ENCODE measurements at places on chromosomes 11 and 22.

DNA sequence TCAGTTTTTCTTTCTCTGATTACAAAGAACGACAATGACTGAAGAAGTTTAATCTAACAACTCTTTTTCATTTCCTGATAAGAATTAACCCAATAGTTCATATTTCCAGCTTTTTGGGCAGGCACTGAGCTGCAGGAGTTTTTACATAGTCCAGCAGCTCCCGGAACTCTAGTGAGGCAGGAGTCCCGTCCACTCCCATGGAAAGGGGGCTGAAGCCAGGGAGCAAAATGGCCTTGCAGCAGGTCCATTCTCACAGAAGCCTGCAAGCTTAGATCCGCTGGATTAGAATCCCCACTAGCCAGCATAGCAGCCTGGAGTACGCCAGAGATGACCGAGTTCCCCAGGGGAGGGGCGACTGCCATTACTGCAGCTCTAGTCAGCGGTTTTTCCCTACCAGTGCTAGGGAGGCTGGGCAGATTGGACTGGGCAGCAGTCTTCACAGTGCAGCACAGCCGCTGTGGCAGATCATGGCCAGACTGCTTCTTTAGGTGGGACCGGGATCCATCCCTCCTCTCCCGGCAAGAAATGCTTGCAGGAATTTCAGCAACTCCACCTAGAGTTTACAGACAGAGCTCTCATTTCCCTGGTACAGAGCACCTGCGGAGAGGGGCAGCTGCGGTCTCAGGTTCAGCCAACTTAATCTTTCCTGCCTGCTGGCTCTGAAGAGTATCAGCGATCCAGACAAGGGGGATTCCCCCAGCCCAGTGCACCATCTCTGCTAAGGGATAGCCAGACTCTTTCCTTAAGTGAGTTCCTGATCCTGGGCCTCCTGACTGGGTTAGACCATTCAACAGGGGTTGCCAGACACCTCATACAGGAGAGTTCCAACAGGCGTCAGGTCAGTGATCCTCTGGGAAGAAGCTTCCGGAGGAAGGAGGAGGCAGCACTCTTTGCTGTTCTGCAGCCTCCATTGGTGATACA, 742 bp upstream of the CASP4 start:
- DNase-seq: peak; percentile 8

- no peak for DNase-seq
Measured at GRCh38 chr11:64842851-64843685, 1.4 kb downstream of the CDC42BPG start.

- DNase-seq: no peak
Measured at GRCh38 chr22:30277547-30278344, 11.1 kb upstream of the OSM start.

- no peak for DNase-seq
Measured at GRCh38 chr11:33825854-33826560, 51.7 kb upstream of the FBXO3 start.

DNA sequence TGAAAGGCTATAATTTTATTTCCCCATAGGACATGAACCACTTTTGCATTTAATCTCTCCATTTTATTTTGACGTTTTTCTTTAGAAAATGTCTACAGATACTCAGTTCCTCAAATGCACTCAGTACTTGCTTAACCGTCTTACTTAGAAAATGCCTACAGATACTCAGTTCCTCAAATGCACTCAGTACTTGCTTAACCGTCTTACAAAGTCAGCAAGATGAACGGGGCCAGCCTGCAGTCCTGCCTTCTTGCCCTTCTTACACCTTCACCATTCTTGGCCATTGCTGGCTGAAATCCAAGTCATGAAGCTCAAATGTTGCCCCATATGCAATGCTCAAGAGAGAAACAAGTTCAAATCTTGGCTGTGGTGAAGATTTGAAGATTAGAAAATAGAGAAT, 34.1 kb downstream of the CSNK2A3 start:
- DNase-seq: no peak

- DNase-seq: no peak
Measured at GRCh38 chr22:20853236-20853660, 5.4 kb downstream of the PI4KA start.

All from thoracic aorta (tissue), 2 donors.